ENCODE measurements at places on chromosomes 6 and 20.

GRCh38 chr6:168774381-168774780, 333.4 kb downstream of the SMOC2 start:
- no peak for DNase-seq

DNA sequence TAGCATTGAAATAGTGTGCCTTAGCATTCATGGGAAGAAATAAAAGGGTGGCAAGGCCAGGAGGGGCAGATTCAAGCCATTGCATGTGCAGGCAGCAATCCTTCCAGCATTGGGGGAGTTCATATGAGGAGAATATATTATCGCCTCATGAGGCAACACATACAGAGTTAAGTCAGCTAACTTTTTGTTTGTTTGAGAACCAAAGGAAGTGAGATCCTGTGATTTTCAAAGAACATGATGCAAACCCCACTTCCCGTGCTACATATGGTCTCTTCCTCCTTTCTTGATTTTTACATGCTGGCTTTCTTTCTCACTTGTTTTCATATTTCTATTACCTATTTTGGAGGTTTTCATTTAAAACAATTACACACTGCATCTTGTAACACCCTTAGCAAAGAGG, 579.7 kb upstream of the ARID1B start:
- DNase-seq: no peak

DNA sequence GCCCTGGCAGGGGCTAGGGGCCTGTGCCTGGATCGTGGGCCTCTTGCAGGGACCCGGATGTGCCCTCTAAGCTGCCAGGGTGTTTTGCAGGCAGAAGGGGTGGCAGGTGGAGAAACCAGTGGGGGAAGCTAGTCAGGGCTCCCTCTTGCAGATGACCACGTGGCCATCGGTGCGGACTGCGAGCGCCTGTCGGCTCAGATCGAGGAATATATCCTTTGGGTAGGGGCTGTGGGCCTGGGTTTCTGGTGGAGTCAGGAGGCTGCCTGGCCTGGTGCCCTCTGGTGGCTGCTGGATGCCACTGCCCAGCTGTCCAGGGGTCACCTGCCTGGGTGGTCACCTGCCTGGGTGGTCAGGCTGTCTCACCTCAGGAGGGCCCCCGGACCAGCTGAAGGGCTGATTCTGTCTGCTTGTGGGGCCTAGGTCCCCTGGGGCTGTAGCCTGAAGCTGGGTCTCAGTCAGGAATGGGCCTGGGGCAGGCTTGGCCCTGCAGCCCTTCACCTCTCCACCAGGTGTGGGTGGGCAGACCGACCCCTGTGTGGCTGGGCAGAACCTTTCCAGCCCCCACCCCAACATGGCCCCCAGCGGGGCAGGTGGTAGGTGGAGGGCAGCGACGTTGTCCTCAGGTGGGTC, 6.7 kb downstream of the TCEA2 start:
- no peak for DNase-seq

DNA sequence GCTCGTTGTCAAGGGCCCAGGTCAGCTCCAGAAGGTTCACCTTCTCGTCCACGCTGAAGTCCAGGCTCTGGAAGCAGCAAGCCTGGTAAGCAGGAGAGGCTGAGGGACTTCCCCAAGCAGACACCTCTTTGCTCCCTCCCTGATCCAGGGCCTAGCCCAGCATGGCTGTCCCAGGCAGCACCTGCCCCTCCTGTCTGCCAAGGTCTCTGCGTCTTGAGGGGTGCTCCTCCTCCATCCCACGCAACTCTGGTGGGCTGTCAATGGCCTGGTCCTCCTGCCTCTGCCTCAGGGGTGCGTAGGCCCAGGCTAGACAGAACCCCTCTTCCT, 87.1 kb downstream of the NINL start:
- no peak for DNase-seq

- DNase-seq: no peak
These were observed 38.1 kb upstream of the ISM1 start for GRCh38 chr20:13183005-13183404.

GRCh38 chr20:39602649-39603048, 640.5 kb downstream of the DHX35 start:
- DNase-seq: no peak

DNA sequence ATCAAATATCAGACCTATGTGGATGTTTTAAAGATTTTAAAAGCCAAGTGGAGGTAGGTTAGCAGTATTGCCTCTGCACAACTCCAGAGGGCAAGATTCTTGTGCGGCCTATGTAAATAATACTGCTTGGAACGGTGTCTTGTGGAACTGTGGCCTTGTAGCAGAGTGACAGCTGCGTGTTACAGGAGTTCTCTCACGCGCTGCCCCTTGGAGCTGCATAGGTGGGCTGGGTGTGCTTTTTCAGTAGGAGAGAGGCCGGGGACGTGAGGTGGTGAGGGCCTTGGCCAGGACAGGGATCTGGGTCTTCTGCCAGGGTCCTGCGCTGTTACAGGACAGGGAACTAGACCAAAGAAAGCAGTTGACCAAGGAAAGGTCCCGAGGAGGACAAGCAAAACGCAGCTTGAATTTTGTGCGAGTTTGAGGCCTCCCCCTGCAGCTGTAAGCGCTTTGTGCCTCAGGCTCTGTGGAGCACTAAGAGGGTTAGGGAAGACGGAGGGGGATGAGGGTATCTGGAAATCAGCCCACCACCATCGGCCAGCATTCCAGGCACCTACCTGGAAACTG, 1.5 kb downstream of the TMEM181 start:
- no peak for DNase-seq

DNA sequence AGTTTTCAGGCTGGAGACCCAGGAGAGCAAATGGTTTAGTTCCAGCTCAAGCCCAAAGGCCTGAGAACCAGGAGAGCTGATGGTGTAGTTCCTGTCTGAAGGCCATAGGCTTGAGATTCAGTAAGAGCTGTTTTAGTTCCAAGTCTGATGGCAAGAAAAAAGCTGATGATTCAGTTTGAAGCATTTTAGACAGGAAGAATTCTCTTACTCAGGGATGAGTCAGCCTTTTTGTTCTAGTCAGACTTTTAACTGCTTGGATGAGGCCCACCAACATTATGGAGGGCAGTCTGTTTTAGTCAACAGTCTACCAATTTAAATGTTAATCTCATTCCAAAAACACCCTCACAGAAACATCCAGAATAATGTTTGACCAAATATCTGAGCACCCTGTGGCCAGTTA, 2.5 kb downstream of the ZSCAN26 start:
- DNase-seq: no peak
